Activated CD4-positive, alpha-beta T cell treated with anti-CD3 and anti-CD28 coated beads, Interleukin-10, Interleukin-2, amounts not matched to agents 100 ng/mL and 50 ng/mL, durations not matched to agents 16 hours and 8 hours (primary cell): ENCODE measurements at places on chromosomes 2 and 18.

GRCh38 chr2:224734949-224735348 lies 18.8 kb upstream of the CCDC195 start:
- DNase-seq = no peak

- peak; percentile 74 for DNase-seq
These were observed 89.1 kb downstream of the ZEB2 start for GRCh38 chr2:144430722-144431391.

- DNase-seq = no peak
These were observed 14.1 kb downstream of the ZNF407 start for GRCh38 chr18:74611765-74612164.

DNA sequence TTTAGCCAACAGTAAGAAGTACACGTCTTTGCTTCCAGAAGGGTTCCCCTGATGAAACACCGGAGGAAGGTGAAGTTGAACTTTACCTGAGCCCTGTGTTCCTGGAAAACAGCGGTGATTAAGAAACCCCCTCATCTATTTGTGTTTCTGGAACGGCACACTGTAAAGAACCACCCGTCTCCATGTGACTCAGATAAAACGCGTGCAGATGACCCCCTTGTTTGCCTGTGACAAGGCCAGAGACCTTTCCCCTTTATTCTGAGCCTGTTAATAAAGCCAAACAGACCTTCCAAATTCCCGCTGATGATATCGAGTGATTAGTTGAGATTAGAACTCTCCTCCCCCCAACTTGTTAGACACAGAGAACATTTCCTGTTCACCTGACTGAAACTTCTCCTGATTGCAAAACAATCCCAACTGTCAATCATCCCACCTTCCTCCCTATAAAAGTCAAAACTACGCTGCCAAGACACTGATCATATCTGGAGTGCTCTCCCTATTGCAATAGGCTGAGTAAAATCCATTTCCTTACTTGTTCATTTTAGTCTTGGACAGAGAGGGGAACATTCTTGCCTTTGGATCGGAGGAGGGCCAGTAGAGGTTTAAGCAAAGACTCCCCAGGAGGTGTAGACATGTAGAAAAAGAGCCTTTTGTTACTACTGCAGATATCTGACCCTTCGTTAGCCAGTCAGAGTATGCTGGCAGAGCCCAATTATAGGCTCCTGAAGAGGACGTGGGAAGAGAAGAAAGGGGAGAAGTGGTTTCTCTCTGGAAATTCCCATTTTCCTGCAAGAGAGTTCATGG lies 914 bp upstream of the IWS1 start:
- DNase-seq = peak; percentile 56

DNA sequence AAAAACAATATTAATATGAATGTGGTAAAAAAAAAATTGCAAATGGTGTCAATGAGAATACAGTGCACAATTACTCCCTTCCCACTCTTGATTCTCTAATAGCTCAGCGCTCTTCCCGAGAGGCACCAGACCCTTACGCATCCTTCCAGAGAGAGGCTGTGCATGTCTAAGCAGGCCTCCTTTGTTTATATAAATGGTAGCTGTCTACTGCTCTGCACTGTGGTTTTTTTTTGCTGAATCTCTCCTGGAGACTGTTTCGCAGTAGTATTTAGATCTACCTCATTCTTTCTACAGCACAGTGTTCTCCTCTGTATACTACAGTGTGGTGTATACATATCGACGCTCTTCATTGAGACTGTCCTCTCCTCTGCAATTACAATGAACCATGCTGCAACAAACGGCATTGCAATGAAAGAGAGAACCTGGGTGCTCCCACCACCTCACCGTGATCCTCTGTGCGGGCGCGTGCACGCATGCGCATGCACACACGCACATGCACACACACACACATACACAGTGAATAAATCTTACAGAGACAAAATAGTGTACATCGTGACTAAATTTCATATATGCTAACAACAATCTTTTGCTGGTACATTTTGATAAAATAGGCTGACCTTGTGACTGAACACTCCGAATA lies 19.4 kb downstream of the SEPTIN10 start:
- no peak for DNase-seq

DNA sequence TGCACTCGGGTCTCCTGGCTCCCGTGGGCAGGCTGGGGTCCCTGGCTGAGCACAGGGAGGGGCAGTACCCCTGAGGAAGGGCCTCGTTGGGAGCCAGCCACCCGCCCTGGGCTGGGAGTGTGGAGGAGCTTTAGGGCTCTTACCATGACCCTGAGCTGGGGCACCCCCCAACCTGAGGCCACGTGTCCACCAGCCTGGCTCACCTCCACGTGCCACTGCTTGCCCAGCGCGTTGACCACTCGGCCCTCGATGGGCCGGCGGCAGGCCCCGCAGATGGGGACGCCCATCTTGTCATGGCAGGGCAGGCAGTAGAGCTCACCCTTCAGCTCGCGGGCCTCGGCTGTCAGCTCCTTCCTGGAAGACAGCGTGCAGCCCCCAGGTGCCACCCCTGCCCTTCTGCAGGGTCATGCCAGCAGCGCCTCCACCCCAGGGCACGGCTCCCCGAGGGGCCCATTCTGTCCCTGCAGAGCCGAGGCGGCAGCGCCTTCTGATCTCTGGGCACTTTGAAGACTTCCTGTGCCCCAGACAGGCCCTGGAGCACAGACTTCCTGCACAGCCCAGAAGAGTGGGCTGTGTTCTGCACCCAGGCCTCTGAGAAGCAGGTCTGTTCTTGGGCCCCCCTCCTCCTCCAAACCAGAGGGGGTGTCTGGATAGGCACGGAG lies 4.0 kb upstream of the GPR17 start:
- DNase-seq = peak; percentile 27

- DNase-seq = no peak
These were observed 6.5 kb downstream of the GKN1 start for GRCh38 chr2:68980956-68981355.

DNA sequence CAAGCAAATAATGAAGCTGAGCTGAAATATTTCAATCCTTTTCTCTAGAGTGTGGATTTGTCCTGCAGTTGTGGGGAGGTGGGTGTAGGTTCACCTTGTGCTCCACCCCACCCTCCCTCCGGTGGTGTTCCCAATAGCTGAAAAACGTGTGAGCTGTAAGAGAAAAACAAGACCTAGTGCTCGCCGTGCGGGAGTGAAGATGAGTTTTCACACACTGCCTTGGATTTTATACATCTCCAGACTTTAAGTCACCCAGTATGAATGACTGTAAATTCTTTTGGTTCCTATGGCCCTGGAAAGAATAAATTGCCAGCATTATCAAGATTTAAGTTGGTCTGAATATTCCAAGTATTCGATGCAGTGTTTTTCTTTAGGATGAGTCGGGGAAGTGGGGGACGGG lies 1.9 kb upstream of the SOX11 start:
- DNase-seq = no peak

DNA sequence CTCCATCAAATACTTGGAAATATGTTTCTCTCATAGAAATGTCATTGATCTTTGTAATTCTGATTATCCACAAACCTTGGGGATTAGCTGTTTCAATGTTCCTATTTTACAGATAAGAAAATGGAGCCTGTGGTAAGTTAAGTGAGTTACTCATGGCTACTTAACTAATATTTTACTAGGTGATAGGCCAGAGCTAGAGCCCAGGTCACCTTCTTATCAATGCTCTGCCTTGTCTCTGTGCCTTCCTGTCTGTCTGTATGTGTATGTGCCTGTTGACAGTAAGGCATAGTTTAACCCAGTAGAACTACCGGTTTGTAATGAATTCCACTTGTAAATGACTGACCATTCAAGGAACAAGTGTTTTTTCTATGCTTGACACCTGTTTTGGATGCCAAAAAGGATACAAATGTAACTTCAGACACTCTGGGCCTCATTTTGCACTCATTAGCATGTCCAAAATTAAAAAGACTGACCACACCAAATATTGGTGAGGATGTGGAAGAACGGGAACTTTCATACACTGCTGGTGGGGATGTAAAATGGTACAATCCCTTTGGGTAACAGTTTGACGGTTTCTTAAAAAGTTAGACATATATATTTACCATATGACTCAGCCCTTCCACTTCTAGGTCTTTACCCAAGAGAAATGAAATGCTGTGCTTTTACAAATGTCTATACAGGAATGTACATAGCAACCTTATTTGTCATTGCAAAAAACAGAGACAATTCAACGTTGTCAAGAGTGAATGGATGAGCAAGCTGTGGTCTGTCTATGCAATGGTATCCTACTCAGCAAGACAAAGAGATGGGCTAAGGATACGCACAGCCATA lies 19.6 kb upstream of the IL1A start:
- DNase-seq = peak; percentile 75
